Aorta (tissue), 5 donors: ENCODE measurements at places on chromosomes 13 and 19. TPM values are rescaled to one million over a fixed set of nuclear protein-coding genes. Genes with fewer than 3 reads are reported as not detected.

The ATP4B gene
- not detected for polyA plus RNA-seq

The CEACAM16 gene
- not detected for polyA plus RNA-seq

The KCNC3 gene
- 0.88 TPM for polyA plus RNA-seq

The HSD11B1L gene
- 8.5 TPM for polyA plus RNA-seq

The MBD3L2 gene
- not detected for polyA plus RNA-seq

The ZNF562 gene
- 4.2 TPM for polyA plus RNA-seq

The SIGLEC6 gene
- polyA plus RNA-seq = not detected

The OSCAR gene
- 0.31 TPM for polyA plus RNA-seq

The ZNF792 gene
- 1.8 TPM for polyA plus RNA-seq

The MCEMP1 gene
- 8.3 TPM for polyA plus RNA-seq

The ZNF441 gene
- 4.1 TPM for polyA plus RNA-seq

The CD209 gene
- 1.0 TPM for polyA plus RNA-seq

The ZNF135 gene
- 12.8 TPM for polyA plus RNA-seq

The PGLYRP2 gene
- not detected for polyA plus RNA-seq

The TTC9B gene
- polyA plus RNA-seq = not detected

The LRRC8E gene
- polyA plus RNA-seq = not detected

The KL gene
- polyA plus RNA-seq = 0.43 TPM

The SPRED3 gene
- polyA plus RNA-seq = 1.9 TPM

The NDUFS7 gene
- polyA plus RNA-seq = 105 TPM

The CGB1 gene
- polyA plus RNA-seq = not detected

The KLK11 gene
- 0.43 TPM for polyA plus RNA-seq

The CASP14 gene
- not detected for polyA plus RNA-seq

The SHISA7 gene
- 0.05 TPM for polyA plus RNA-seq

The IL11 gene
- 2.1 TPM for polyA plus RNA-seq

The KIR3DL1 gene
- not detected for polyA plus RNA-seq

The ZNF846 gene
- 20.2 TPM for polyA plus RNA-seq

The NLRP5 gene
- not detected for polyA plus RNA-seq

The STOML3 gene
- not detected for polyA plus RNA-seq

The DNAJC15 gene
- 10.6 TPM for polyA plus RNA-seq

The APOC4 gene
- polyA plus RNA-seq = not detected

The WDR88 gene
- not detected for polyA plus RNA-seq

The LYL1 gene
- polyA plus RNA-seq = 7.3 TPM

The SLC17A7 gene
- 0.15 TPM for polyA plus RNA-seq

The TNFSF9 gene
- not detected for polyA plus RNA-seq

The CKM gene
- polyA plus RNA-seq = 6.4 TPM

The SPACA4 gene
- 0.18 TPM for polyA plus RNA-seq

The SLC10A2 gene
- not detected for polyA plus RNA-seq

The SWSAP1 gene
- 5.7 TPM for polyA plus RNA-seq

The MADCAM1 gene
- polyA plus RNA-seq = 1.4 TPM

The HRC gene
- polyA plus RNA-seq = 0.74 TPM

The KLK2 gene
- not detected for polyA plus RNA-seq
